ENCODE measurements at places on chromosomes 6 and 20.

- H3K4me3 ChIP-seq = peak overlapping the region; percentile 71
- peaks cover 26% of the 10 kb centered on the region for H3K36me3 ChIP-seq
- DNase-seq = no peak
- H3K27ac ChIP-seq = no peak overlapping the region
- H3K27me3 ChIP-seq = peaks cover 100% of the 10 kb centered on the region
Observed at GRCh38 chr6:137492289-137493217, 1.6 kb downstream of the OLIG3 start.

- H3K36me3 ChIP-seq = no peaks in the 10 kb centered on the region
- DNase-seq = no peak
- no peaks in the 10 kb centered on the region for H3K4me1 ChIP-seq
- no peaks in the 10 kb centered on the region for H3K27me3 ChIP-seq
- H3K4me3 ChIP-seq = no peak overlapping the region
Observed at GRCh38 chr6:72720464-72720863, 98.6 kb downstream of the KCNQ5 start.

DNA sequence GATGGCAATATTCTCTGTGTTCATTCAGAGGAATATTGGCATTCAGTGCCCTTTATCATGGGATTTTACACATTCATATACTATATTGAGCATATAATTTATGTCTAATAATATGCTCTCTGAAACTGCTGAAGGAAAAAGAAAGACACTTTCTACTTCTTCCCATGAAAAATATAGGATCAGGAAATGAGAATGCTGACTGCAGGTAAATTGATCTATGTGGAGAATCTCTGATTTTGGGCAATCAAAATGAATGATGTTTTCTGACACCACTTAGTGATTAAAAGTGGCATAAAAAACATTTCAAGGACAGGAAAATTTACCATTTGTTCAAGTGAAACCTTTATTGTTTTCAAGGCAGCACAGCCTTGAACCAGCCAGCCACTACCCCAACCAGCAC, 260.1 kb upstream of the STXBP5 start:
- no peaks in the 10 kb centered on the region for H3K27me3 ChIP-seq
- H3K4me1 ChIP-seq = no peaks in the 10 kb centered on the region
- no peak overlapping the region for H3K27ac ChIP-seq
- no peaks in the 10 kb centered on the region for H3K36me3 ChIP-seq
- no peak for DNase-seq

GRCh38 chr6:168837254-168838036, 396.5 kb downstream of the SMOC2 start:
- no peak for DNase-seq
- H3K36me3 ChIP-seq = no peaks in the 10 kb centered on the region
- H3K27ac ChIP-seq = no peak overlapping the region
- H3K27me3 ChIP-seq = peaks cover 23% of the 10 kb centered on the region
- H3K4me3 ChIP-seq = no peak overlapping the region
- peaks cover 7% of the 10 kb centered on the region for H3K4me1 ChIP-seq

DNA sequence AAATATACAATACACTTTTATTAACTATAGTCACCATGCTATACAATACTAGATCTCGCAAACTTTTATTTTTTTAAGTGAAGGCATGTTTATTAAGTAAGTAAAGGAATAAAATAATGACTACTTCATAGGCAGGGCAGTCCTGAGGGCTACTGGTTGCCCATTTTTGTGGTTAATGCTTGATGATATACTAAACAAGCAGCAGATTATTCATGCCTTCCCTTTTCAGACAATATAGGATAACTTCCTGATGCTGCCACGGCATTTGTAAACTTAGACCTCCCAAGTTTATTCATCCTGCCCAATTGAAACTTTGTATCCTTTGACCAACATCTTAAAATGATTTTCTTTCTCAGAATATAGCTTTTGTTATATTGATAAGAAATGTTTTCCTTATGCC, 24.7 kb upstream of the HIVEP1 start:
- H3K27me3 ChIP-seq = peaks cover 24% of the 10 kb centered on the region
- no peak overlapping the region for H3K4me3 ChIP-seq
- no peaks in the 10 kb centered on the region for H3K4me1 ChIP-seq
- H3K27ac ChIP-seq = no peak overlapping the region
- no peak for DNase-seq

GRCh38 chr20:36479938-36480337, 61.4 kb upstream of the MYL9 start:
- peaks cover 37% of the 10 kb centered on the region for H3K4me1 ChIP-seq
- H3K36me3 ChIP-seq = peaks cover 11% of the 10 kb centered on the region
- H3K27me3 ChIP-seq = no peaks in the 10 kb centered on the region
- peak overlapping the region; percentile 59 for H3K27ac ChIP-seq
- no peak for DNase-seq

DNA sequence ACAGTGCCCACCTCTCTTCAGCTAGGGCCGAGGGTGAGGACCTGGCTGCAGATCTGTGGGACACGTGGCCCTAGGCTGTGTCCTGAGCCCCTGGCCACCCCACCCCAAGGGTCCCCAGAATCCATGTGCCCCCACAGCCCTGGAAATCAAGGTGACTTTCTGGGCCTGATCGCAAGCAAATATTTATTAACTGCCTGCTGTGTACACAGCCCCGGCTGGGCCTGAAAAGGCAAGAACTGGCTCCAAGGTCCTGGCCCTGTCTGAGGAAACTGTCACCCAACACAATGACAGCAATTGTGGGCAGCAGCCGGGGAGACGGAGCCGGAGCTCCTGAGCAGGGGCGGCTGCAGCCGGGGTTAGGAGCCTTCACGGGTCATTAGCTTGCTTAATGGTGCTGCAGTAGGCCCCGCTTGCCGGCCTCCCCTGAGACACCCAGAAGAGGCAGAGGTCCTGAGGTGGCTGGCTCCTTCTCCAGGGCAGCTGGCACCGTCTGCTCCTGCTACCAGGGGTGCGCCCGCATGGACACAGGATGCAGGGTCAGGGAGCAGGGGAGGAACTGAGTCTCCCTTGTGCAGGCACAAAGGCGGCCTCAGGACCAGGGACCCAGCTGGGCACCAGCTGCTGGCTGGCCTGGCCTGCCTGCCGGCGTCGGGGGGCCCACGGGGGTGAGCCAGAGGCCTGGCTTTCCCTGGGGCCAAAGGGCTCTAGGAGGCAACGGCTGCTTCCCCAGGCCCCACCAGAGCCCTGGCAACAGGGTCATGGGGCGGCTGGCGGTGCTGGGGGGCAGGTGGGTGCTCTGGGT, 24.1 kb downstream of the NPEPL1 start:
- peaks cover 3% of the 10 kb centered on the region for H3K36me3 ChIP-seq
- peaks cover 12% of the 10 kb centered on the region for H3K27me3 ChIP-seq
- peaks cover 2% of the 10 kb centered on the region for H3K4me1 ChIP-seq
- no peak overlapping the region for H3K27ac ChIP-seq

DNA sequence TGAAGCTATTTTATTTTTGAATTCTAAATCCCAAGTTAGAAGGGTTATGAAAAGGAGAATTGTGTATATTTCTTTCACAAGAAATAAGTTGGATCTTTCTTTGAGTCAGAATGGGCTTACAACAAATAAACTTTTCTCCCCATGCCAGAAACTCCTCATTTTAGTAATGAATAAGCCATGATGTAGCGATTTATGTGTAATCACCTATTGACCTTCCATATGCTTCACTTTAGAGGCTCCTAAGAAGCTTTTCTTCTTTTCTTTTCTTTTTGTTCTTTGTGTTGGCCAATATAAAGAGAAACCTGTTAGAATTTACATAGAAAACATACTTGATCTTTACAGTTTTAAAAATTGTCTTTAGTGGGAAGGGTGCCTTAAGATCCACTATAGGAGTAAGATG, 370.2 kb downstream of the UTRN start:
- no peak for DNase-seq
- H3K27ac ChIP-seq = peak overlapping the region; percentile 29
- H3K4me1 ChIP-seq = peaks cover 32% of the 10 kb centered on the region

DNA sequence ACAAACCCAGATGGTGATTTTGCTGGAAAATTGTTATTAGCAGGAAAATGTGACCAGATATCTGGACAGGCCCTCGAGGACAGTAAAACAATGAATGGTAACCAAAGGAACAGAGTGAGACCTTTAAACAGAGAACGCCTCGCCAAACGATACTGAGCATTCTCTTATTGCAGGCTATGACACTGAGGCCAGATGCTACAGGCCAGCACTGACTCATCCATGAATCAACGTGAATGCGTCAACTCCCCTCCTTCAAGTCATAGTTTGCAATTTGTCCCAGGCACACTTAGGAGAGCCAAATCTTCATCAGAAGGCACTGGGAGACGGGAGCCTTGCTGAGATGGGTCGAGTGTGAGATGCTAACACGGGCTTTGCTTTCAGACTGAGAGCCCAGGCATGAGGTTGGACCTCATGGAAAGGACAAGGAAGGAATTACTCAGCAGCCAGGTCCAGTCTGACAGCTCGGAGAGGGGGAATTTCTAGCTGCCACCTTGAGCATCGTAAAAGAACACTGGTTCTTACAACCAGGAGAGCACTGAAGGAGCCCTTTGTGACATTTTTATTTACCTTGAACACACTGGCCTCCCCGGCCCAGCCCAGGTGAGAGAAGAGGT, 60.7 kb downstream of the BMP7 start:
- DNase-seq = no peak
- H3K4me1 ChIP-seq = no peaks in the 10 kb centered on the region

DNA sequence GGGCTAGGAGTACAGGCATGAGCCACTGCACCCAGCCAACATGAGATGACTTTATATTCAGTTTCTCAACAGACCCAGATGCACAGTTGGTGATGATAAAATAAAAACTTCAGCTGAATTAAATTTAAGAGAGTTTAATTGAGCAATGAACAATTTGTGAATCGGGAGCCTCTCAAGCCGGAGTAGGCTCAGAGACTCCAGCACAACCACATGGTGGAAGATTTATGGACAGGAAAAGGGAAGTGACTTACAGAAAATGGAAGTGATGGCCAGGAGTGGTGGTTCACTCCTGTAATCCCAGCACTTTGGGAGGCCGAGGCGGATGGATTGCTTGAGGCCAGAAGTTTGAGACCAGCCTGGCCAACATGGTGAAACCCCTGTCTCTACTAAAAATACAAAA, 10.4 kb upstream of the BCAS4 start:
- no peaks in the 10 kb centered on the region for H3K4me1 ChIP-seq
- H3K36me3 ChIP-seq = no peaks in the 10 kb centered on the region
- H3K27me3 ChIP-seq = peaks cover 26% of the 10 kb centered on the region

GRCh38 chr6:159969921-159970320, 1.0 kb downstream of the IGF2R start:
- no peaks in the 10 kb centered on the region for H3K27me3 ChIP-seq
- H3K4me3 ChIP-seq = peak overlapping the region; percentile 93
- H3K36me3 ChIP-seq = peaks cover 16% of the 10 kb centered on the region

DNA sequence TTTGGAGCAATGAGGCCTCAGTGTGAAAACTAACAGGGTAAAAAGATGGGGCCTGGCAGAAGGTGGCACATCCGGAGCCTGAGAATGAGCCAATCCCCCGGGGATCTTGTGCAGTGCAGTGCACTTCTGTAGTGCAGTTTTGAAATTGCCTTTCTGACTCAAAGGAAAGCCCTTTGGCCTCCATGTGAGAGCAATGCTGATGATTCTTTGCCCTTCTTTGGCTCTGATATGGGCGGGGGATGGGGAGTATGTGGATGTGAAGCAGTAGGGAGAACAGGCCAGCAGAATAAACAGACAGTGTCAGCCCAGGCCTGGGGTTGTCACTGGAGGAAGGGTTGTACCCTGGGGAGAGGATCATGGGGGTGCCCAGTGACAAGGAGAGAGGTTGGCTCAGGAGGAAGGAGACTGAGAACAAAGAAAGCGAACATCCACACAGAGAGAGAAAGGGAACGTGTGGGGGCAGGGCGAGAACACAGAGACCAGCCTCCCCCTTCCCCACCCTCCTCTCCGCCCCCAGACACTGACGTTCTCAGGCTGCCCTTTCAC, 351.2 kb downstream of the CDC5L start:
- H3K27ac ChIP-seq = no peak overlapping the region
- H3K36me3 ChIP-seq = no peaks in the 10 kb centered on the region
- DNase-seq = no peak

DNA sequence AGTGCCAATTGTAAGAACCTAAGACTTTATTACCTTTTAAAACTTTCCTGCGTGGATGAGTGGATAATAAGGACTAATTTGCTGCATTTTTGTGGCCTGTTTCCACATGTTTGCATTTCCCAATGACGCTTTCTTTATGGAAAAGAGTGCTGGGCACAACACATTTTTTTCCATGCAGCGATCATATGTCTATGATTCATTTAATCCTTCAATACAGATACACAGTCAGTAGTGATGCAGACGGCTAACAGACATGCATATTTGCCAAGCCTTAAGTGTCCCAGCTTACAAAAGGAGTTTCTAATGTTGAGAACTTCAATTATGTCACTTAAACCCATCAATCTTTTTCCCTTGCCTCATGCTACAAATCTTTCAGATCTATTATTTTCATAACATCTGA, 239.8 kb upstream of the PREP start:
- no peaks in the 10 kb centered on the region for H3K27me3 ChIP-seq
- H3K4me3 ChIP-seq = peak overlapping the region; percentile 57
- DNase-seq = no peak
- peaks cover 9% of the 10 kb centered on the region for H3K36me3 ChIP-seq
- H3K4me1 ChIP-seq = peaks cover 46% of the 10 kb centered on the region

DNA sequence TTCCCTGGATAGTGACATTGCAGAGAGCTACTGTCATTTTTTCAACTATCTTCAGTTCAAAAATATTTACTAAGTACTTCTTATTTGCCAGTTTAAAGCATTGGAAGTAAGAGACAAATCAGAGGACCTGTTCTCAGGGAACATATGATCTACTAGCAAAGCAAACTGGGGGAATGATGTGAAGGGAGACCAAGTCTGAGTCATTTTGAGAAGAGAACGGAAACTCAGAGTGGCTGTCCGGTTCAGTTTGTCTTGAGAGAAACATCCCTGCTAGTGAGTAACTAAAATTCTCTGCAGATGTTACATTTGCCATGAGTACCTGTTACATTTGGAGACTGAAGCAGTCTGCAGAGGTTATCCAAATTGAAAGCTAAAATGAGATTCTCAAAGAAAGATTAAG, 118.3 kb downstream of the KCNQ5 start:
- peaks cover 21% of the 10 kb centered on the region for H3K4me1 ChIP-seq
- H3K27me3 ChIP-seq = no peaks in the 10 kb centered on the region

- H3K4me1 ChIP-seq = peaks cover 13% of the 10 kb centered on the region
- peak overlapping the region; percentile 70 for H3K4me3 ChIP-seq
- peaks cover 25% of the 10 kb centered on the region for H3K36me3 ChIP-seq
- H3K27me3 ChIP-seq = no peaks in the 10 kb centered on the region
- H3K27ac ChIP-seq = peak overlapping the region; percentile 87
- DNase-seq = no peak
Observed at GRCh38 chr20:34560614-34561013, 2.1 kb downstream of the MAP1LC3A start.

- H3K36me3 ChIP-seq = no peaks in the 10 kb centered on the region
- H3K27ac ChIP-seq = no peak overlapping the region
- no peaks in the 10 kb centered on the region for H3K4me1 ChIP-seq
- no peak overlapping the region for H3K4me3 ChIP-seq
Observed at GRCh38 chr6:136174510-136174909, 75.6 kb downstream of the MTFR2 start.

- no peak overlapping the region for H3K27ac ChIP-seq
- H3K27me3 ChIP-seq = no peaks in the 10 kb centered on the region
- H3K4me3 ChIP-seq = no peak overlapping the region
- H3K4me1 ChIP-seq = peaks cover under 1% of the 10 kb centered on the region
- DNase-seq = no peak
- peaks cover 5% of the 10 kb centered on the region for H3K36me3 ChIP-seq
Observed at GRCh38 chr20:50726955-50727791, 4.2 kb upstream of the PARD6B start.

- H3K4me1 ChIP-seq = no peaks in the 10 kb centered on the region
- no peaks in the 10 kb centered on the region for H3K36me3 ChIP-seq
- no peak overlapping the region for H3K4me3 ChIP-seq
- peaks cover 36% of the 10 kb centered on the region for H3K27me3 ChIP-seq
- no peak overlapping the region for H3K27ac ChIP-seq
- DNase-seq = no peak
Observed at GRCh38 chr6:53960311-53960710, 150.9 kb upstream of the MLIP start.
